ENCODE measurements at places on chromosomes 2 and 18. TPM values are rescaled to one million over a fixed set of nuclear protein-coding genes. Genes with fewer than 3 reads are reported as not detected.
A peak's percentile ranks its signal among the peaks of the same experiment; 100 is the strongest.

GRCh38 chr18:49892148-49892924 lies 79.0 kb upstream of the ACAA2 start:
- DNase-seq = no peak

DNA sequence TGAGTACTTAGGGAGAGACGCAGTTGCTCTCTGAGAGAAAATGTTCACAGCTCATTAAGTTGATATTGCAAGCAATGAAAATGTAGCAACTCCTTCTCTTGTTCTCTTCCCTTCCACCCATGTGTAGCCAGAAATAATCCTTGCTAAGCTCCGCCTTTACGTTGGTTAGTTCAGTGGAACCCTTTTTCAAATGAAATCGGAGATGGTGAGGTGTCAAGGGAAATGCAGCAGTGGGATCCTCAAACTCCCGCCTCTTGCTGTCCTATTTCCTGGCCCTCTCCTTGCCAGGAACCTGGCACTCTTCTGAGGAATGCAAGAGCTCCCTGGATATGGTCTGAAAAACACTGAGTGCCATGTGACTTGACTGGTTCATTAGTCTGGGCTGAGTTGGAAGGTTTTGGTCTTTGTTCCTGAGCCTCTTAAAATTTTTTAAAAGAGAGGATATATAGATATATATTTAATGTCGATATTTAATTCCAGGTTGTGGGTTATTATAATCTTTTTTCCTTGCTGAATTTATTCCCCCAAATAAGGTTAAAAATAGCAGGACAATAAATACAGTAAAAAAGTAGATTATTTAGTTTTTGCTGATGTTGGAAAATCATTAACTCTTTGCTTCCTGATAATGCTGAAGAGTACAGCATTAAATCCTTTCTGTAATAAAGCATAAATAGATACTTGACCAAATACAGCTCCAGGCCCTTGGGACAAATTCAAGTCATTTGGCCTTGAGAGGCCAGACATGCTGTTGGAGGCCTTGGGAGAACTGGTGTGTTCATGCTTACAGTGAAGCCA lies 116.2 kb downstream of the EML6 start:
- DNase-seq = no peak

NEB gene
- 79.5 TPM for total RNA-seq

CCDC93 gene
- total RNA-seq = 31.0 TPM

TPRKB gene
- total RNA-seq = 48.2 TPM

DNA sequence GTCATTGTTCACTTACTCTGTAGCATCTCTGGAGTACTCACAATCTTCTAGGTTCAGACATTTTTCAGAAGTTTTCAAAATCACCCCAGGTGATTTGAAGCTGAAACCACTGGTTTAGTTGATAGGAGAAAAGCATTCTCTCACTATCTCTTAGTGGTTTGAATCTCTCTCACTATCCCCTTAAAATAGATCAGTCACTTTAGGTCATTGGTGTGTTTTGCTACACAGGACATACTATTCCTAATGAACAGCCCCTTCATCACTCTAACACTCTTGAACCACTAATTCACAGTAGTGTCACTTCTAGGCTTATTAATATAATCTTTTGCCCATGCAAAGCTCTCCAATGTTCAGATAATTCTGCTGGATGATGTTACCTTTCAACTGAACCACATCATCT lies 34.5 kb downstream of the LYPD6 start:
- DNase-seq = no peak

DNA sequence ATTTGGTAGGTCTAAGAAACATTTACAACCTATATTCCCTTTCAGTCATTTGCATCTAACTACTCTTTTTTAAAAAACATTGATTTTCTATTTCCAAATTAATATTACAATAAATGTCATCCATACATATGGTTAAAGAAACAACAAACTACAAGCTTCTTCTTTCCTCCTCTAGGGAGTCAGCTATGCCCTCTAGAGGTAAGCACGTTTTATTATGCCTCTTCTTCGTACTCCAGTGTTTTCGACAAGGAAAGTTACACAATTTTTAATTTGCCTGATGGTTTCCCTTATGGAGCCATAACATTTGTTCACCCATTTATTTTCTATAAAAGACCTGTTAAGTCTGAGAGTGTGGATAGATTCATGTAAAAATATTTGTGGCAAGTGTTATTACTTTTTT lies 183.4 kb upstream of the CDH7 start:
- no peak for DNase-seq

DNA sequence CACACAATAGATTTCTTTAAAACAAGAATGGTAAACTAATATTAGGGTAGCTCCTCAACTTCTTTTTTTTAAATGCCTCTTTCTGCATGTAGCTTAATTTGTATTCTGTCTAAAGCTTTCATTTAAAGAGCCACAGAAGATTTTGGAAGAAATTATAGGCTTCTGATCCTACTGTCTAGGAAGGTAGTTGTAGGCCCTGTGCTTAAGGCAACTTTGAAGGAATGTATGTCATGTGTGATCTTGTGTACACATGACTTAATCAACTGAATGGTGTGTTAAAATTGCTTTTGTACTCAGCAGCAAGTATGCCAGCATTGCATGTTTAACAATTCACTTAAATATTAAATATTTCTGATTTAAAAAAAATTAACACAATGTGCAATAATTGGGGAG lies 51.5 kb upstream of the LYPD6 start:
- DNase-seq = no peak

GRCh38 chr18:79423211-79424007 lies 27.7 kb downstream of the NFATC1 start:
- DNase-seq = no peak

- DNase-seq = no peak
Measured at GRCh38 chr2:20666005-20666303, 990 bp upstream of the GDF7 start.

DNA sequence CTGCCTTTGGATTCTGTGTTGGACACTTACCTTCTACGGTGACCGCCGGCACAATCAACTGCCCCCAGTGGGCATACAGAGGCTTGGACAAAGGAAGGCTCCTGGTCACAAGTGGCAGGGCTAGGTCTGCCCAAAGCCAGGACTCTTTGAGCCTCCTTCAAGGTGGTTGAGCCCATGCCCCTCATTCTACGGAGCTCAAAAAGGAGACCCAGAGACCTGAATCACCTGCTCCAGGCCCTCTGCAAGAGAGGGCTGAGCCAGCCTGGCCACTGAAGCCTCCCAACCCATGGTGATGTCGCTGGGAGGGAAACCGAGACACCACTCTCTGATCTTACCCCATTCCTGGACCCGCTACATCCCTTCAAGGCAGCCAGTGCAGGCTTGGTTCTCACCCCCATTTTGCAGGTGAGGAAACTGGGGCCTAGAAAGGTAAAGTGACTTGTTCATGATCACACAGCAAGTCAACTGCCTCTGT lies 87.9 kb downstream of the INHBB start:
- no peak for DNase-seq

SERPINB5 gene
- 27.1 TPM for total RNA-seq

GRCh38 chr2:66696374-66696773 lies 261.4 kb downstream of the MEIS1 start:
- DNase-seq = no peak

UGT1A5 gene
- 0.79 TPM for total RNA-seq

DNA sequence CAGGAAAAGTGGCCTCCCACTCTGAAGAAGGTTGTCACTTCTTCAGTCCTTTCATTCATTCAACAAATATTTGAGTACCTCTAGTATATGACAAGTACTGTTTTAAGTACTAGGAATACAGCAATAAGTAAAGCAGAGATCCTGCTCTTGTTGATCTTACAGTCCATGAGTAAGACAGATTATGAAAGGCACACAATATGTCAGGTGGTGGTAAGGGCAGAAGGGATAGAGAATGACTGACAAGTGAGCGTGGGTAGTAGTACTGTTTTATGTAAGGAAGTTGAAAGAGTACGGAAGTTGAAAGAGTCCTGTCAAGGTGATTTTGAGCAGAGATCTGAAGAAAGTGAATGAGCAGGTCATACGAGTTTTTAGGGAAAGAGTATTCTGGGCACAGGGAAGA lies 111.3 kb downstream of the GALNT1 start:
- DNase-seq = no peak

- no peak for DNase-seq
Measured at GRCh38 chr2:85804583-85804982, 50.8 kb downstream of the ATOH8 start.

CROCC2 gene
- not detected for total RNA-seq

ZNF385B gene
- 2.5 TPM for total RNA-seq

KCNG2 gene
- total RNA-seq = 0.21 TPM

ANKRD36B gene
- total RNA-seq = 201 TPM

- no peak for DNase-seq
Measured at GRCh38 chr2:14304326-14304725, 328.2 kb upstream of the LRATD1 start.

GRCh38 chr2:191620144-191620543 lies 57.8 kb upstream of the NABP1 start:
- no peak for DNase-seq

DNA sequence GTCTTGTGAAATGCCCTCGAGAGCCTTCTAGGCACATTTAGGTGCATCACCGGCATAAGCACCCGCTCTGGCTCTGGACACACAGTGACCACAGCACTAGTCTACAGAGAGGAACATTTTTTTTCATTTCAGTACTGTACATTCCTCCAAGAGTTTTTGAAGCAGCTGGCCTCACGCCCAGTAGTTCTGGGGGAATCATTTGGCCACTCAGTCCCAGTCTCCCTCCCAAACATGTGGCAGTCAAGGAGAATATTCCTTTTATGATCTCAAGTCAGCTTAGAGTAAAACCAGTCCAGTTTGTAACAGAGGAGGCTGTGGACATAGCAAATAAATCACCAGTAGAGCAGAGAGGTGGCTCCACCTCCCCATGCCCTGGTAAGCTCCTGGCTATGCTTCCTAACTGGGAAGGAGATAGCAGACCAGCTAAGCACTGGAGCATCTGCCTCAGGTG lies 48.1 kb downstream of the KCNE4 start:
- DNase-seq = peak; percentile 43

DNA sequence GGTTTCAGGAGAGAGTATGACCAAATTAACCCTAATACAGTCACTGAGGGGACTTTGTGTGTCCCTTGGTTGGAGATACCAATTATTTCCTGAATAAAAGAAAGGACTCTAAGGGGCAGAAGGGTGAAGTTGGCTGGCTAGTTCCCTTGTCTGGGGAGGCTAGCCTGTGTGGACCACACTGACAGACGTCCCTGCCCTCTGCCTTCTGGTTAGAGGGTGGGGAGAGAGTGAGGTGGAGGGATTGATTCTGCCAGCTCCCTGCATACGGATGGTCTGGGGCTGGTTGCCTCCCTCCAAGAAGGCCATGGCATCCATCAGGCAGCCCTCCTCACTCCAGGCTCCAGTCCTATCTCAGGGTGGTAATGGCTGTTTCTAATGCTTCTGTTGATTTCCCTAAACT lies 37.4 kb upstream of the AFF3 start:
- no peak for DNase-seq

LYPD1 gene
- 0.79 TPM for total RNA-seq

DNA sequence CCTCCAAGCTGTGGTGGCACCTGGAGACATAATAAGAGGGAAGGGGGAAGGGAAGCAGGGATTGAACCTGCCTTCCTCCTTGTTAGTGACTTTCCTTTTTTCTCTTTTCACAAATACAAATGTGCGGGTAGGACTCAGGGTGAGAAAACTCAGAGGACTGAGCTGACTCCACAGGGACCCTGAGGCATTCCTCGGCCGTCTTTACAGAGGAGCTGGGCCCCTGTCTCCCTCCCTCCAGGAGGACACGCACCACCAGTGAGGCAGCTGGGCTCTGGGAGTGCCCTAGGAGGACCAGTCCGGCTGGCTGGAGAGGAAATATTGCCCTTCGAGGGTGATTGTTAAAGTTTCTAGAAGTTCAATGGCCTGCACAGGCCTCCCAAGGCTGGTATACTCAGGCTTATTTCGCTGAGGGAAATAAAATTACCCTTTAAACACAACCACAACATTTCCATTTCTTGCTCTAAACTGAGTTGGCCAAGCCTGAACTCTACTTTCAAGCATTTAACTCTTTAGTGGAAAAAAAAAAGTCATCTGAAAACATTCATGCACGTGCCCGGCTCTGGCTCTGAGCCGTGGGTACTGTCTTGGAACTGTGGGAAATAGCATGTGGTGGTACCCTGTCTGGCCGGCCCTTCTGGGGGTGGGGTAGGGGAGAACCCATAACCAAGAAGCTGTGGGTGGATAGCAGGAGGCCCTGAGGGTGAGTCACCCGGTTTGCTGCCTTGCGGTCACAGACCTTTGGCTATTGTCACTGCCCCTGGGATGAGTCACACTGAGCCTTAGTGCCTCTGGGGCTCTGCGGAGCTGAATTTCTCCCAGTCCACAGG lies 116.0 kb downstream of the COPS8 start:
- DNase-seq = no peak

DNA sequence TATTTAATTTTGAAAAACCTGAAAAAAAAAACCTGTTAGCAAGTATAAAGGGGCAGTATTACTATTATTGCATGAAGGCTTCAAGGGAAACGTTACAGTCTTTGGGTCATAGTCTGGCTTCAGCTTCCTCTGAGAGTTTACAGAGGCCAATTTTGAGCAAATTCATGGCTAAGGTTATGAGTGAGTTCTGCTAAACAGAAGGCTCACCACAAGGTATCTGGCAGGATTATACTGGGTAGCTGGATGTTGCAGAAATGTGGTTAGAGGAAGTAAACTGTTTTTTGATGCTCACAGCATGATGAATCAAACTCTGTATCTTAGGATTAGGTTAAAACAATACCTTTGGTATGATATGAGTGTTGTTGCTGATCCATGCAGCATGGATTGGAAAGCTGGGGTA lies 9.3 kb downstream of the MRPL19 start:
- no peak for DNase-seq

ERLEC1 gene
- 97.7 TPM for total RNA-seq

TXNDC2 gene
- not detected for total RNA-seq

DNA sequence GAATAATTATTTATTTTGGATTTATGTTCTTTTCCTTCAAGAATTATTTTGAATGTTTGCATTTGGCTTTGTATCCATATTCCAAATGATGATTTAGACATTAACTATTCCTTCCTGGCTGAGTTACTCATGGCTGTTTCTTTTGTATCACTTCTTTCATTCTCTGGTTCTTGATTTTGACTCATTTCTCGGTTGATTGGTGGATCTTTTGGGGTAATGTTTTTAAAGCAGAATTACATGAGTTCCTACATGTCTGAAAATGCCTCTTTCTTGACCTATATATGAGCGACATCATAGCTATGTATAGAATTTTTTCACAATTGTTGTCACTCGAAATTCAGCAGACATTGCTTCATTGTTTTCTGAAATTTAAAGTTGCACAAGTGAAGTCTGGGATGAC lies 39.5 kb downstream of the CYP26B1 start:
- no peak for DNase-seq

GRCh38 chr2:42827647-42828486 lies 35.5 kb upstream of the HAAO start:
- peak; percentile 64 for DNase-seq

NYAP2 gene
- 0.79 TPM for total RNA-seq

- peak; percentile 51 for DNase-seq
Measured at GRCh38 chr2:45494275-45494977, 116.6 kb downstream of the SRBD1 start.

Data from urinary bladder (tissue), 4 donors.